Activated naive CD8-positive, alpha-beta T cell treated with anti-CD3 and anti-CD28 coated beads for 36 hours (primary cell): ENCODE measurements at places on chromosomes 1 and 21. TPM values are rescaled to one million over a fixed set of nuclear protein-coding genes. Genes with fewer than 3 reads are reported as not detected.

AVPR1B gene
- not detected for total RNA-seq

XCL1 gene
- total RNA-seq = 86.0 TPM

SWT1 gene
- total RNA-seq = 1.4 TPM

OR2M3 gene
- total RNA-seq = not detected
